Mucosa of gallbladder (tissue), 1 donor: ENCODE measurements at places on chromosomes 12 and 14.

DNA sequence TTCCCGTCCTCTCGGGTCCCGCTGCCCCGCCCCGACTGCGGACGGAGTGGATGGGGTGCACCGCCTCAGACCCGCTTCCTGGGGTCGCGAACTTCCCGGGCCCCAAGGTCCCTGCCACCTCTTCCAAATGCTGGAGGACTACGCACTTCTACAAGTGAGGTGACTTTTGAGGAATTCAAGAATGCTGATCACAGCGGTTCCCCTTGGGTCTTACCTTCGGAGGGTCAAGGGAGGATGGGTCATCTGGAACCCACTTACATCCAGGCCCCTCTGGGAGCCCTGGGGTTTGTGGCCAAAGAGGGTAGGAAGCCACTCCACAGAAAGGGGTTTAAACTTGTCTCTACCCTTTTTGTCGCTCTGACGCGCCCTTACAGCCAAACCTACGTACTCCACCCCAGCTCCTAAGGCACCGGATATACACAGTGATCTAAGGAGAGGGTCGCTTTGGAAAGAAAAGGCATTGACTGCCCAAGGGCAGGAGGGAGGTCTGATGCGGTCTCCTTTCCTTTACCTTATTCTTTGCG lies 532 bp upstream of the PRKD1 start:
- no peak for DNase-seq

- no peak for DNase-seq
Observed at GRCh38 chr14:68958553-68958952, 20.5 kb downstream of the ACTN1 start.

DNA sequence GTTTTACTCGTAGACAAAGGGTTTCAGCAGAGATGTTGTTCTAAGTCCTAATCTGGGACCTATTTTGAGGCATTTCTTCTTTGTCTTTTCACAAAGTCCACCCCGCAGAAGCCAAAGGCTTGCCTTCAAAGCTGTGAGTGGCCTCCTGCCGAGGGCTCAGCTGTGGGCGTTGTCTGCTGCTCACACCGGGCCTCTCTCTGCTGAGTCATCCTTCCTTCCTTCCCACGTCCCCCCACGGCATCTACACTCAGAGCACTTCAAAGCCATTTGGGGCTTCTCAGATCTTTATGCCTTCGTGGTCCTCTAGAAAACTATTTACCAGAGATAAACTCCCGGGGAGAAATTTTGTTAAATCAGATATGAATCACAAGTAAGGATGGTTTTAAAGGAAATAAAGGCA lies 115.9 kb upstream of the TMPO start:
- DNase-seq = peak; percentile 27

GRCh38 chr14:75205591-75205990 lies 29.2 kb upstream of the TMED10 start:
- no peak for DNase-seq

GRCh38 chr12:95358111-95359083 lies 115.6 kb upstream of the METAP2 start:
- DNase-seq = no peak

DNA sequence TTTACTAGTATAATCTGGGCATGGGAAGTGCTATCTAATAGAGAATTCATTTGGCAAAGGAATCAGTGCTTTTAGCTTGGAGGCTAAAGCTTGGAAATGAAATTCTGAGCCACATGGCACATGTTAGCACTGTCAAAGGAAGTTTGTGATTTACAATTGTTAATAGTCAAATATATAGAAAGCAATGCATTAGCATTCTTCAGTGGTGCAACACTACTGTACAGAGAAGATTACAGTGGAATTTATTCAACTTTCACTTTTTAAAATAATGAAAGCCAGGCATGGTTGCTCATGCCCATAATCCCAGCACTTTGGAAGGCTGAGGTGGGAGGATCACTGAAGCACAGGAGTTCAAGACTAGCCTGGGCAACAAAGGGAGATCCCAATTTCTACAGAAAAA lies 45.9 kb downstream of the PAX9 start:
- DNase-seq = no peak

DNA sequence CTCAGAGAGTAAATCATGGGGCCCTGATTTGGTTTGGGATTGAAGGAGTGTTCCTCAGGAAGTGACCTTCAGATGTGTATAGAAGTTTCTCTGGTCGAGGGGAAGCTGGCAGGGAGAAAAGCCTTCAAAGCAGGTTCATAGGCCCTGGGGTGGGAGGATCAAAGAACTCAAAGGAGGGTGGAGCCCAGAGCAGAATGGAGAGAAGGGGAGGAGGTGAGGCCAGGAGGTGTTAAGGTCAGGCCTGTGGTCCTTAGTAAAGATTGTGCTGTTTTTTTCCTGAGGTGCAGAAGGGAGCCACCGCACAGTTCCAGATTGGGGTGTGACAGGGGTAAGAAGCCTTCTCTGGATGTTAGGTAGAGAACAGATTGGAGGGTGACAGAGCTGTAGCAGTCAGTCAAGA lies 9.7 kb upstream of the CFAP251 start:
- DNase-seq = no peak

DNA sequence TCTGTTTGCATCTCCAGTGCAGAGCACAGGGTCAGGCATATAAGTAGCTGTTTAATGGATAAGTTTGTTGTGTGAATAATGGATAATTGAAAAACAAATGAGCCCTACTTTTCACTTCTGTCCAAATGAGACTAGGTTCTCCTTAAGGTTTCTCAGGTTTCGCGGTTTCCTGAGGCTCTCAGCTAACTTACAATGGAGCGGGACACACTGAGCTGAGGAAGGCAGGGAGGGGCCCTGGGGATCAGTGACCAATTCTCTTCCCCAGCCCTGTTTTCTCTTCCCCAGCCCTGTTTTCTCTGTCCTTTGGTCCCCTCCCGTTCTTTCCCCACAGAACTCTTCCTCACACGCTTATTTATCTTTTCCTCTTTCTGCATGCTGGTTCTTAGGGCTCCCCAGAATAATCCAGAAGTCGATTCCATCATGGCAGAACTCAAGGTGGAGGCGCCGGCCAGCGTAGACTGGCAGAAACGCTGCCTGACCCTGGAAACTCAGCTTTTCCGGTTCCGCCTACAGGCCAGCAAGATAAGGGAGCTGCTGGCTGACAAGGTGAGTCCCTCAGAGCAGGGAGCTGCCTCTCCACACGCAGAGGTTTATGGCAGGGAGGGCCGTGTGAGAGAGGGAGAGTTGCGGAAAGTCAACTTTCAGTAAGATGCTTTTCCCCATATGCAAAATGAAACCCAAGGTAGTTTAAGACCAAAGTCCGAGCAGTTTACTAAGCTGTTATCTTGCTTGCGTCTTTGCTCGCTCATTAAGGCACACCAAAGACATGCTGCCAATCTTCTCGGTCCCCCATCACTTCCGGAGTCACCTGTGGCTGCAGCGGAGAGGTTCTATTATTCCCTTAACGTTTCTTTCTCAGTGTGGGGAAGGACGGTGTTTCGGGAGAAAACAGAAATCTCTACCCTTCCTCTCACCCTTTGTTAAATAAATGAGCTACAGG lies 8.6 kb downstream of the PLEKHH1 start:
- DNase-seq = peak; percentile 36

DNA sequence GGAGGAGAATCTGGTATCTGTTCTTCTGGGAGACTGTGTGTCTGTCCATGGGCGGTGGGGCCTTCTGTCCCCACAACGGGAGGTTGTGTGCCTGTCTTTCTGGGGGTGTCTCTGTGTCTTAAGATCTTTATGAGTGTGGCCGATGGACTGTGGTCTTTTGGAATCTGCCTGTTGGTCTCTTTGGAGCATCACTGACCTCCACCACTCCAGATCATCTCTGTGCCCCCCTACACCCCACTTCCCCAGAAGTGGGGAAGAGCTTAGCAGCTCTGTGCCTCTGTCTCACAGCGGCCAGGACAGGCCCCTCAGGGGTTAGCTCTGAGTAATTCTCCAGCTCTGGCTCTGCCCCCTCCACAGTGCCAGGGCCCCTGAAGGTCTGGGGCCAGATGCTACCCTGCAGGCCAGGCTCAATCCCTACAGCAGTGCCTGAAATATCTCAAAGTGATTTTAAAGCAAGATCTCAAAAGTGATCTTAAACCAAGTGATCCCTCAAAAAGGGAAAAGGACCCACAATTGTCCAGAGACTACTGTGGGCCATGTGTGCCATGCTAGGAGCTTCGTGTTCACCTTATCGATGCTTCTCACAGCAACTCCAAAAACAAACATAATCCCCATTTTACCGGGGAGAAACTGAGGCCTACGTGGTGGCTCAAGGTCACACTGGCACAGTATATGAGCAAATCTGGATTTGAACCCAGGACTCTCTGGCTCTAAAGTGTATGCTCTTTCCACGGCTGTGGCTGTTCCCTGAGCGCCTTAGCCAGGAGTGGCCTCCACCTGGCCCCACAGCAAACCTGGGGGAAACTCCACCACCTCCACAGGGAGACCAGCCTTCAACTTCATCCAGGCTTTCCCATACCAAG lies 26.0 kb upstream of the KRT78 start:
- no peak for DNase-seq

DNA sequence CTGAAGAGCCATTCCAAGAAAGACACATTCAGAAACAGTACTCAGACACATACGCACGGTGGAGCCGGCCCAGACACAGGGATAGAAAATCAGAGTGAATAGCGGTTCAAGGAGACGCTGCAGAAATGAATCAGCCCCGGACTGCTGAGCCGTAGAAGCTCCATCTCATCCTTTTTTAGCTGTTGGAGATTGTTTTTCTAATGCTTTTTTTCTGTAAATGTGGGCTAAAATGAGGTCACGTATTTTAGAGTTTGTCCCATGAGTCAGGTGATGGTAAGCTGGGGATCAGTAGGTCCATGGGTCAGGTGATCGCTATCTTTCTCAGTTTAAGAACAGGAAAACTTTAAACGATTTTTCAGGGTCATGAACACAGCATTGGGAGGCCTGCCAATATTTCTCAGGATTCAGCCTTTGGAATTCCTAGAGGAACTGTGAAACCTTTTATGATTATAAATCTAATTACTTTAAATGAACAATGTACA lies 202.4 kb downstream of the ITPR2 start:
- peak; percentile 39 for DNase-seq

GRCh38 chr14:96920820-96921219 lies 123.6 kb downstream of the VRK1 start:
- no peak for DNase-seq

- no peak for DNase-seq
Observed at GRCh38 chr12:56602239-56602638, 27.9 kb downstream of the BAZ2A start.

DNA sequence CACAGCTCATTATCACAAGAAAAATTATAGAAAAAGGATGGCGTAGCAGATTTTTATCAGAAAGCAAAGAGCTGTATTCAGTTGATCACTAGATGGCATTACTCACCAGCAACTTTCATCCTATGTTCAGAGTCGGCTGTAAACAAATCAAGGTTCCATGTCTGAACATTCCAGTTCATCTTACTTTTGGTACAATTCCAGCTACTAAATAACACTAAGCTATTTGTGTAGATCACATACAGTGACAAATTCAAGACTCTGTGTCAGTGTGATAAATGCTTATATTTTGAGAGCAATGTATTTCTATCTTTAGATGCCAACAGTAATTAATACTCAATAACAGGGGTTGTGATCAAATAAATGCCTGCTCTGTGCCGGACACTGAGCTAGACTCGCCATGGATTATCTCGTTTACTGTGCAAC lies 30.1 kb downstream of the NRDE2 start:
- DNase-seq = no peak

- DNase-seq = no peak
Observed at GRCh38 chr14:87896393-87897380, 96.3 kb downstream of the GALC start.

DNA sequence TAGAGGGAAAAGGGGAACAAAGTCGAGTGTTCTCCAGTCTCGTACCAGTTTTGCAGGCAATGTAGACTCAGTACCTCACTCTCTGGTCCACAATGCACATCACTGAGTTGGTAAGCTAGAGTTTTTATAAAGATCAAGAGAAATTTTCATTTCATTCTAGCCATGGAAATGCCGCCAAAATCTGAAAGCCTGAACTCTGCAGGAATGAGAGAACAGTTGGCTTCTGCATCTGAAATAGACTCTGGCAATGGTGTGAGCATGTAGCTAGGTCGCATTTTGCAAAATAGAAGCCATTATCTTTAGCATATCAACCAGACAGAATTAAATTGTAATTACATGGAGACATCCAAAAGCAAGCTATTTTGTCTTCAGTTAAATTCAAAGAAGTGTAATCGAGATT lies 381.0 kb downstream of the NOVA1 start:
- no peak for DNase-seq
